Cardiac fibroblast (primary cell): ENCODE measurements at places on chromosomes 5 and 9.

DNA sequence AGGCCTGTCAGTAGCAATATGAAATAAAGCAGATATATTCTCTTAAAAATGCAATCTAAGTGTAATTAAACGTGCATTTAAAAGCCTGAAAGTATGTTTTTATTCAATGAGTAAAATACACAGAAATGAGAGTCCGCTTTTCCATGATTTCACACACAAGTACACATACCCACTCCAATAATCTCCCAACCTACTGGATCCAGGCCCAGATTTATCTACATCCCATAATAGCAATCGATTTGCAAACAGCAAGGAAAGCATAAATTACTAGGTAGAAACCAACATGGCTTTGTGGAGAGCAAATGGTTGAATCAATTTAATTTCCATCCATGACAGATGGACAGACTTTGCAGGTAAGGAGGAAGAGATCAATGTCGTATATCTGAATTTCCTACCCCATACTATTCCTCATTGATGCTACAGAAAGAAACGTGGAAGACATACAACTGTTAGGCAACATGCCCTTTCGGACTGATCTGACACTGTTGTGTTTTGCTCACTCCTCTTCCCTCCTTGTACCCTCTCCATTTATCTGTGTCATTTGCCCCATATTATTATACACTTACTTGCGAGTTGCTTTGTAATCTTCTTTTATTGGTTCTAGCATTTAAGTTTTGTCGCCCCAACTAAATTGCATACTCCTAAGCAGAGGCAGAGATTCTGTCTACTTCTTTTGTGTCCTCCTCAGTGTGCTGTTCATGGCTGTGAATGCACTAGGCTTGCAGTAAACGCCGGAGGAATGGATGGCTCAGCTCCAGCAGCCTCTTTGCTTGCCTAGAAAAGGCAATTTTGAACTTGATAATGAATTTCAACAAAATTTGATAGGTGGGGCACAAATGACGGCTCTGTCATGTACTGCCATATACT, 133.6 kb downstream of the NFIB start:
- DNase-seq, result no peak

- DNase-seq, result no peak
Measured at GRCh38 chr9:88437210-88438146, 49.2 kb downstream of the SPIN1 start.

DNA sequence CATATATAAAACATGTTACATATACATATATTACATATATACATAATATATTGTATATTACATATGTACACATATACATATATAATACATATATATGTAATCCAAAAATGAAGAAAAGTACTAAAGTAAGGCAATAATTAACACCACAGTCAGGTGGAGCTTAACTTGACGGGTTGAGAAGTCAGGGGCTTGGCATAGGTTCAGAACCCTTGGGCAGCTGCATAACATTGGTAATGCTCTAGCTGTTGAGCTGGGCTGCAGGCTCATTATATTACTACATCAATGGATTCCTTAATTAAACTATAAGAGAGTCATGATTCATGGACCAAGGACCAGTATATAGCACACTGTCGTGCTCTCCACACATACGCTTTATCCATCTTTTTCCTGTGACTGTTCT, 435.2 kb upstream of the ADAMTS16 start:
- DNase-seq, result no peak

DNA sequence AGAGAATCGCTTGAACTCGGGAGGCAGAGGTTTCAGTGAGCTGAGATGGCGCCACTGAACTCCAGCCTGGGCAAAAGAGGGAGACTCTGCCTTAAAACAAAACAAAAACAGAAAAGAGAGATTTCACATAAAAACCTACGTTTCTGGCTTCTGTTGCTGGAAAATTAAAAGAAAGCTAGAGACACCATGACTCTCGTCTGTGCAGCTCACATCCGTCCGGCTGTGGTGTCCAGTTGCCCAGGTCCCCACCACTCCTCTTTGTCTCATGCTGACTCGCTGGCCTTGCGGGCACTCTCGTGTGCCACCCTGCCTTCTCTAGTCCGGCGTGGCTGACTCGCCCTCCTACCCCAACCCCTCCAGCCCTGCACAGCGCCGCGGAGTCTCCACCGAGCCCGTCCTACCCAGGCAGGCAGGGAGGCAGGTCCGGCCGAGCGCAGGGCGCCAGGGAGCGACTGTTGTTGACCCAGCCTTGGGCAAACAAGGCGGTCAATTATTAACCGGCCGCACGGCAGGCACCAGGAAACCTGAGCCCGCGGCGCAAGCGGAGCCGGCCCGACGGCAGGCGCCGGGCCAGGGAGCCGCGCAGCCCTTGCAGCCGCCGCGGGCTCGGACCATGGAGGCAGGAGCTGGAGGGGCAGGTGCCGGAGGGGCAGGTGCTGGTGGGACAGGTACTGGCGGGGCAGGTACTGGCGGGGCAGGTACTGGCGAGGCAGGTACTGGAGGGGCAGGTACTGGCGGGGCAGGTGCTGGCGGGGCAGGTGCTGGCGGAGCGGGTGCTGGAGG, at the start of gene PRRT1B:
Gene PRRT1B, plus strand, starts transcription at position 521 of the 783 bp plus-strand sequence. Its CDS starts 93 bp downstream, at position 614.
- no peak for DNase-seq

GRCh38 chr5:135185481-135186065, 151.5 kb upstream of the PITX1 start:
- DNase-seq, result peak; percentile 38

- no peak for DNase-seq
Measured at GRCh38 chr9:129549139-129549538, 71.8 kb downstream of the C9orf50 start.

GRCh38 chr5:168972731-168973130, 328.2 kb downstream of the SLIT3 start:
- DNase-seq, result no peak

DNA sequence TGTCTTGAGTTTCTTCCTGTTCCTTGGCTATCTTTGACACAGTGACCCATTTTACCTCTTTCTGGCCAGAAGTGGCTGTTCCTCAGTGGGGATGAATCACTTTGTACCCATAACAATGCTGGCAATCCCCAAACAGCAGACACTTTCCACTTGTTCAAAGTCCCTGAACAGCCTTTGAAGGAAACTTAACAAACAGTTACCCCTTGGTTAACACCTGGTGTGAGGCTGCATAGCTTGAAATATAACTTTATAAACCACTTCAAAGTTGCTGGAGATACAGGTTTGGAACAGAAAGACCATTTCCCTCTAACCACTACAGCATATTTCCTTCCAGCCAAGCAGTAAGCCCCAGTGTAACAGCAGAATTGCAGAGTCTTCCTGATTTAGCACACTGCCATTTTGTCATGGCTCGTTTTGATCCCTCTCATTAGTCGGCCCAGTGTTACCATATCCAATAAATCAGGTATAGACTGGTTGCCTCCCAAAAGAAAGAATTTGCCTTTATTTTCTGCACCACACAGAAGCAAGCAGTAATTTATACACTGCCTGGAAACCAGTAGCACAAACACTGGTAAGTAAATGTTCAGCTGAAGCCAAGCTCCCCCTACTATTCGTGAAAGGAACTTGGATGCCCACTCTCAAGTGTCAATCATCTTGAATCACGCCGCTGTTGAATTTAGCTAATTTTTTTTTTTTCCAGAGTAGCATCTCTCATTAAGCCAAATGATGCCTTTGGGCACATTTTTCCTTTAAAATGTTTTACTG, 225.9 kb downstream of the PIK3R1 start:
- DNase-seq, result no peak

GRCh38 chr5:43967165-43967564, 364.2 kb downstream of the NNT start:
- DNase-seq, result no peak

DNA sequence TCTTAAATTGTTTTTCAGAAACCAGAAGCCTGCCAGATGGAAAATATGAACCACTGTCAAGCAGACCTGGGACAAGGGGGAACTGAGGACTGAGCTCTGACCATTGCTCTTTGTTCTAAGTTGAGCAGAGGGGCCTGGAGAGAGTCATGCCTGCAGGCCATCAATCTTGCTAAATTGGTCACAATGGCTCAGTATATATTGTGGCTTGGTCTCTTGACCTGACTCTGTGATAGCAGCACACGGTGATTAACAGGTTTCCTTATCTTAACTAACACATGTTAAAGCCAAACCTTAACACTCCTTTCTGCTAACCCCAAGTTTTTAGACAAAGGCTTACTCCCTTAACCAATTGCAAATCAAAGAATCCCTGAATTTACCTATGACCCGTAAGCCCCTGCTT, 1281.2 kb upstream of the NUDT12 start:
- no peak for DNase-seq

DNA sequence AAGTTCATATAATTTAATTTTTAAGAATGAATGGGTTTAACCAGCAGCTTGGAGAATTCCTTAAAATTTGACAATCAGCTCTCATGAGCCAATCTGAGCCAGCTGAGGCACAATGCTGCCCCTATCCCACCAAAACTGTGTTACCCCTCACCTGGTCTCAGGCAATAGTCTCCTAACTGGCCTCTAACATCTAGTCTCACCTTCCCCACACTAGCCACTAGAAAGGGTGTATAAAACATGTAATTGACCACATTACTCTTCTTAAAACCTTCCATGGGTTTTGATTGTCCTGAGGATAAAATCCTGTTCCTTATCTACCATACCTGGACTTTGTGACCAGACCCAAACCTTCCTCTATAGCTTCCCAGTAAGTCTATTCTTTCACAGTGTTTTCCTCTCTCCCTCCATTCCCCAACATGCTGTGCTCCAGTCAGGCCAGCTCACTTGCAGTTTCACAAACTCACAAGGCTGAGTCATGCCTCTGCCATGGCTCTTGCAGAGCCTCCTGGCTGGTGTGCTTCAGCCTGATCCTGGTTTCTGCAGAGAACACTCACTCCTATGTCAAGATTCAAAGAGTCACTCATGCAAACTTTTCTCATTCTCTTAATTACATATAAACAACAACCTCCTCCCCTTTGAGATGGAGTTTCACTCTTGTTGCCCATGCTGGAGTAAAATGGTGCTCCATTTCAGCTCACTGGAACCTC, 16.0 kb upstream of the ZCCHC7 start:
- DNase-seq, result peak; percentile 86

DNA sequence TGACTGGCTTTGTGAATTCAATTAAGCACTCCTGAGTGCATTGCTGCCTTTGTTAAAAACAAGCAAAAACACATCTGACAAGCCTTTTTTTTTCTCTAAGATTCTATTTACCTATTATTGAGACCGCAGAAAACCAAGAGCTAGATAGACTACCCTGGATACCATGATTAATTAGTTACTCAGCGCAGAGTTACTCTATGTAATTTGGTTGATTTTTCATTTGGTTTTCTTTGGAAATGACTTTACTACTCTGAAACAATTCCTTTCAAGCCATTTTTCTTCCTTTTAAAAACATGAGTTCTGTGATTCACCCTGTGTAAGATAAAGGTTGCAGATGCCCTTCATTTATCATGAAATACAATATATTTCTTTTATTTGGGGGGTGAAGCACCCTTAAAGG, 421.6 kb upstream of the PIK3R1 start:
- DNase-seq, result no peak

GRCh38 chr9:77512876-77513275, 135.2 kb downstream of the GNA14 start:
- peak; percentile 26 for DNase-seq

- peak; percentile 29 for DNase-seq
Measured at GRCh38 chr5:160105686-160106360, 13.4 kb downstream of the PWWP2A start.
